Skeletal muscle cell (primary cell): ENCODE measurements at places on chromosomes 11 and 22.
A peak's percentile ranks its signal among the peaks of the same experiment; 100 is the strongest.

DNA sequence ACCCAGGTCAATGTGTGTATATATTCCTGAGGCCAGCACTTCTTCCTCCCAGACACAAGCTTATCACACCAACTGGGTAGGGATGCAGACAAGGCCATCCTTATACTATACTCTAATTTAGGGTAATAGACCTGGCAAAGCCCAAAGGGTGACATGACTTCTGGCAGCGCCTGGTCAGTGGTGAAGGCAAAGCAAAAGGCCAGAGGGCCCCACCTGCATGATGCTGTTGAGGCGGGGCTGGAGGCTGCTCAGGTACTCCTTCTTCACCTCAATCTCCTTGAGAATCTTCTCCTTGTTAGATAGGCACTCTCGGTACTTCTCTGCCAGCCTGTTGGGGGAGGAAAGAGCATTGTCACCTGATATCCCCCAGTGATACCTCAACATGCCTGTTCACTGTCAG is 17.1 kb downstream of the THOC5 start:
- no peak for DNase-seq

- peak; percentile 94 for DNase-seq
Observed at GRCh38 chr11:27281740-27282590, 81.0 kb downstream of the CCDC34 start.

GRCh38 chr22:29083933-29084591 is 11.2 kb downstream of the KREMEN1 start:
- no peak for DNase-seq

DNA sequence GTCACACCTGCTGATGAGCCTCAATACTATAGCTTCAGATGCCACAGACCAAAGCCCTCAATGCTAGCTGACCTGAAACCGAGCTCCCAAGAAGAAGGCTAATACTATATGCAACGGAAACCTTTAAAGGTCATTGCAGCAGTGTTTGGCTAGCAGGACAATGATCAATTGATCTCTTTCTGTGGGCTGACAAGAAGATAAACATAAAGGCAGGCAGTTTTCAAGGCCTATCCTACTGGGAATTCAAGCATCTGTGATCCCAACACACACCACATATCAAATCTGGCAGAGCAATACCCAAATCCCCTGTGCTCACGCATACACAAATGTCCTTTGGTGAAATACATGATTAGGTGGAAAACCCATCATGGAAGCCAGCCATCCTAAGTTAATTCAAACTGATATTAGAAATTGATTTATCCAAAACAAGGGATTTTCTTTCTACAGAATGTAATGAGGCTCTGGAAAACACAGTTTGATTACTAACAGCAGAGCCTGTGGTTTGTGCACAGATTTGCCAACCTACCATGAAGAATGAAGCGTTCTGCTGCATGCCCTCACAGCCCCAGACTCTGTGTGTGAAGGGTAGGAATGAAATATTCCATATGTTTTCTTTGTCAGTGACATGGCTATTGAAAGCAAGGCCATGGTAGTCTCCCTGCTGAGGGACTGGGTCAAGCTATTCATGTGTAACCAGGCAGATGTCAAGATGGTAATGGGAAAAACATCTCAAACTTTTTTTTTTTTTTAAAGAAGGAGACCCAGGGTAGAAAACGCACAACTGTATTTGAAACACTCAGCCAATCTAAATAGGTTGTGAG is 12.2 kb downstream of the LGR4 start:
- DNase-seq: no peak

DNA sequence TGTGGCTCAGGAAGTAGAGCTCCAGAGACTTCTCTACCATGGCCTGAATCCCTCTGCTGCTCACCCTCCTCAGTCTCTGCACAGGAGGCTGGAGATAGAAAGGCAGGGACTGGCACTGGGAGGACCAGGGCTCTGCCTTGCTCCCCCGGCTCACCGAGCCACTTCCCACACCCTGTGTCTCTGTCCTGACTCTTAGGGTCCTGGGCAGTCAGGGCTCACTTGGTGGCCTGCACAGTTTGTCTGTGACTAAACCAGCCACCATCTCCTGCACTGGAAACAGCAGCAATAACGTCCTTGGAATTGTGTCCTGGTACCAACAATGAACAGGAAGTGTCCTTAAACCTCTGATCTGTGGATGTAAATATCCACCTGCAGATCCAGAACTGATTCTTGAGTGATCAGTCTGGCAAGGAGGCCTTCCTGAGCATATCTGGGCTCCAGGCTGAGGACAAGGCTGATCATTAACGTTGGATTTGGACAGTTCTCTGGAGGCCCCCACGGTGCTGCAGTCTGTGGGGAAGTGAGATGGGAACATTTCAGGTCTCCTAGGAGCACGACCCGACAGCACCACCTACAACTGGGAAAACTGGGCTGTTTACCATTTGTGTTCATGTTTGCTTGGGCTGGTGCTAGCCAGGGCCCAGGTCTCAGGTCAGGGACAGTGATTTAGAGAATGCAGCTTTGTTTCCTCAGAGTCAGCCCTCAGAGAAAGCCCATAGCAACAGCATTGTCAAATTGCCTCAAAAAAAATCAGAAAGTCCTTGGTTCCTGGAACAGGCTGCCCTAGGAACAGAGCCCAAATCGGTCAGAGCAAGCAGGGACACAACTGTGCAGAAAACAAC is 82.5 kb downstream of the ZNF280B start:
- DNase-seq: no peak

- DNase-seq: no peak
Observed at GRCh38 chr22:47354668-47355387, 592.4 kb downstream of the TBC1D22A start.

GRCh38 chr11:9574622-9575259 is 1.3 kb downstream of the WEE1 start:
- no peak for DNase-seq

GRCh38 chr22:35154937-35155387 is 89.0 kb downstream of the ISX start:
- DNase-seq: no peak

- no peak for DNase-seq
Observed at GRCh38 chr11:128615076-128615475, 27.7 kb upstream of the ETS1 start.

DNA sequence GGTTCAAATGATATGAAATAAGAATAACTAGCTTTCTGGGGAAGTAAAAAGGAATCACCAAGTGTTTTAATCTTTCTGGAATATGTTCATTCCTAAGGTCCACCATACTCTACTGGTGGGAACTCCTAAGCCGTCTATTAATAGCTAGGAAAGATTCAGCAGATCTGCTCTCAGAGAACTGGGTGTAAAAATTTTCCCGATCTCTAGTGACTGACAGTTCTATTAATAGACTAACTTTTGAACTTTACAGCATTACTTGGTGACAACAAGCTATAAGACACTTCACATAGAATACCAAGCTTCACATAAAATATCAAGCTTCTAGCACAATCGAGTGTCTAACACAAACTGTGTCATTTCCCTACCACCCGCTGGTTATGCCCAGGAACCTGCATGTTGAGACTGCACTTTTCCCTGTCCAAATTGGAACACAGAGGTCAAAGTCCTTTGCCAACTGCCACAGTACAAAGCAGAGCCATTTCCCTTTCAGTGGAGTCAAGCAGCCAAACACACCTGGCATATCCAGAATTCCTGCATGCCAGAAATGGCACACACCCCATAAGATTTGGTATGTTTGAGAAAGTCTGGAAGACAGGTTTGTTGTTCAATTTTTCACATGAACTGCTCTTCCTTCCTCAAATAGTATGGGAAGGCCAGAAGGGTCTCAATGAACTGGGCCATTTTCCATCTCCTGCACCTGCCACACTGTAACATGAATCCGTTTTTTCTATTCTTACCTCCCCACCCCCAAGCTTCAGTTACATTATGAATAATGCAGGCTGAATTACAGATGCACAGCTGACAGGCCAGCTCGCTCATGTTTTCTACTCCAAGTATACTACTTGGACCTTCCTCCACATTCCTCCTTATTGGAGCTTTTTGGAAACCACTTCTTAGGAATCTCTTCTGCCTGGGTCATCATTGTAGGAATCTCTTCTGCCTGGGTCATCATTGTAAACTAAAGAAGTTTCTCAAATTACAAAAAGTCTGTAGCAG is 3.7 kb downstream of the OSBP start:
- no peak for DNase-seq

DNA sequence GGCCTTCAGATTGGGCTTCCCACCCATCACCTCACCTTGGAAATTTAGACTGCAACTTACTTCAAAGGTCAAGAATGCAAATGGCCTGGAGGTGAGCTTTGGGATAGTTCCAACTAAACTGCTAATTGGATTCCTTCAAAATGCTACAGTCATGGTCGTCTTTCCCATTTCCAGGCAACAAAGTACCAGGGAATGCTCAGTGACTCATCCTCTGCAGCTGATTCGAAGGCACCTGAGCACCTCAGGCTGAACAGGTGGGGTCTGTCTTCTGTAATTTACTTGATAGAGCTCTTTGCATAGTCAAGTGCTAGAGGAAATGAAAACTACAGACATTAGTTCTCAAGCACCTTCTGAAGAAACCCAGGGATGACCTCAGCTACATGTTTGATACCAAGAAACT is 20.5 kb upstream of the FSHB start:
- no peak for DNase-seq

DNA sequence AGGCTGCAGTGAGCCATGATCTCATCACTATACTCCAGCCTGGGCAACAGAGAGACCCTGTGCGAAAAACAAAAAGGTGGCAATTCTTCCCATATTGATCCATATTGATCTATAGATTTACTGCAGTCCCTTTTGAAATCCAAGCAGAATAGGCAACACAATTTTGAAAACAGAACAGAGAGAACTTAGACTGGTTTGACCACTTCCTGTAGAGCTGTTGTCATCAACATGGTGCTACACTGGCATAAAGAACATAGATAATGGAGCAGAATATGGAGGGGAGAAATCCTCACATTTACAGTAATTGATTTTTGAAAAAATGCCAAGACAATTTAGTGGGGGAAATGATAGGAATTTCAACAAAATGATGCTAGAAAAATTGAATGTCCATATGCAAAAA is 34.1 kb downstream of the GRK3 start:
- DNase-seq: no peak

DNA sequence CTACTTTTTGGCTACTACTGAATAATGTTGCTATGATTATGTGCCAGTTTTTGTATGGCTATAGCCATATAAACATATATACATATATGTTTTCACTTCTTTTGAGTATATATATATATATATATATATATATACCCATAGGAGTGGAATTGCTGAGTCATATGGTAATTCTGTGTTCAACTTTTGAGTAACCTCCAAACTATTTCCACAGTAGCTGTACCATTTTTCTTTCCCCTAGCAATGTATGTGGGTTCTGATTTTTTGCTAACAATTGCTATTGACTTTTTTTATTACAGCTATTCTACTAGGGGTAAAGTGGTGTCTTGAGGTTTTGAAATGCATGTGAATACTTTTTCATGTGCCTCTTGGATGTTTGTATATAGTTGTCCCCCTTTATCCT is 30.4 kb downstream of the CBL start:
- peak; percentile 33 for DNase-seq

DNA sequence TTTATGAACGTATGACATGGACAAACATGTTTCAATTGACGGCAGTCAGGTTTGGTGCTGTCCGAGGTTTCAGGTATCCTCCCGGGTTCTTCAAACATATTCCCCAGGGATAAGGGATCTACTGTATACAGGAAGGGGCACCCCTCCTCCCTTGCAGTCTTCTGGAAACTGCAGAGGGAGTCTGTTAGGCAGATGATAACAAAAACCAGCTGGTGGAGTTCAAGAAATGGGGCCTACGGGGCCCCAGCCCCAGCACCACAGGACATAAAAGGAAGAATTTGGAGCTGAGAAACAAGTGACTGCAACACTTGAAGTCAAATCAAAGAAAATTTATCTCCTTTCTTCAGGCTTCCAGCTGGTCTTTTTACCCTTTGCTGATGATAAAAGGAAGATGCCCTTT is 32.1 kb downstream of the SNU13 start:
- no peak for DNase-seq

GRCh38 chr11:83221694-83222093 is 28.2 kb downstream of the ANKRD42 start:
- no peak for DNase-seq

GRCh38 chr11:46458491-46458890 is 66.9 kb upstream of the CHRM4 start:
- no peak for DNase-seq

DNA sequence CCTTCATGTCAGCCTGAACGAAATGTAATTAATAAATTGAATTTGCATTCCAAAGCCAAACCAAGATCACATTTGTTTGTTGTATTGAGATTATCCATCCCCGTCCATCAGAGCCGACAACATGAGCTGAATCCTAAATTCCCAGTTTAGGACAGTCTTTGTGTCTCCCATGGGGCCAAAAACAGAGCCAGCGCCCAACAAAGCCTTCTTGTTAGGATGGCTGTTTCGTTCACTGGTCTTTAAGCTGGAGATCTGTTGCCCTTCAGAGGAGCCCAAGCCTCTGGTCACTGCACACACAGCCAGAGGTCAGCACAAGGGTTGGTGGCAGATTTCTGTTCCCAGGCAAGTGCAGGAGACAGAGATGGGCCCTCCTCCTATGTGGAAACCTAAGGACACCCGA is 25.8 kb downstream of the DSCAML1 start:
- DNase-seq: no peak

DNA sequence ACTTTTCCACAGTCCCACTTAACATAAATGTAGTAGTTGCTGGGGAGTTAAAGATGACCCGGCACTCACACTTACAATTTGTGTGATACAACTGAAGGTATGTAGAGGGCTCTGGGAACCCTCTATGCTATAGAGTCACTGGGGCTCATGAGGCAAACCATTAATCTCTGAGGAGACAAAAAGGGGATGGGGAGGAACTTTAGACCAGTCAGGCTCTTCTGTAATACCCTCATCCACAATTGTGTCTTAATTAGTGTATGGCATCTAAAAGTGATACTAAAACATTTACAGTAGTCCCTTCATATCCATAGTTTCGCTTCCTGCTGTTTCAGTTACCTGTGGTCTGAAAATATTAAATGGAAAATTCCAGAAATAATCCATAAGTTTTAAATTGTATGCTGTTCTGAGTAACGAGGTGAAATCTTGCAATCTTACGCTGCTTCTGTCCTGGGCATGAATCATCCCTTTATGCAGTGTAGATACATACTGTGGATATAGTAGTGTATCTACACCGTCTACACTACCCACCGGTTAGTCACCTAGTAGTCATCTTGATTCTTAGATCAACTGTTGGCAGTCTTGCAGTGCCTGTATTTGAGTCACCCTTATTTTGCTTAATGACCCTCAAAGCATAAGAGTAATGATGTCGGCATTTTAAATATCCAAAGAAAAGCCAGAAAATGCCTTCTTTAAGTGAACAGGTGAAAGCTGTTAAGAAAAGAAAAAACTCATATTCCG is 12.2 kb downstream of the CBL start:
- DNase-seq: peak; percentile 75

- no peak for DNase-seq
Observed at GRCh38 chr11:119622454-119623143, 106.4 kb downstream of the NECTIN1 start.

- no peak for DNase-seq
Observed at GRCh38 chr11:108635106-108635505, 29.8 kb upstream of the DDX10 start.

- DNase-seq: peak; percentile 52
Observed at GRCh38 chr11:36010010-36010740, 66.3 kb downstream of the LDLRAD3 start.

DNA sequence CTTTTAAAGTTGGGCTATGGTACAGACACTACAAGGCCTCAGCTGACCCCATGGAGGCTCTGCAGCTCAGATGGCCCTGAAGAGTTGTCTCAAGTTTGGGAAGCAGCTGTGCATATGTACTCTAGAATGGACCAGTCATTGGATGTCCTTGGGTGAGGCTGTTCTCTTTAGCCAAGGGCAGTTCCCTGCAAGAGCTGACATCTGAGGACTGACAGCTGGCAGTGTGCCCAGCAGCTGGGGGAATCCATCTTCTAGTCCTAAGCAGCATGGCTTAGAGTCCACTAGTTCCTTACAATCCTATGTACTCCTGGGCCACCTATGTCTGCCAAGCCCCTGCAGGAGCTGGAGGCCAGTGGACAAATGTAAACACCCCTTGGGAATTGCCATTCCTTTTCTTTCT is 76.5 kb downstream of the C11orf91 start:
- DNase-seq: no peak
